ENCODE measurements at places on chromosomes 11 and 22.

DNA sequence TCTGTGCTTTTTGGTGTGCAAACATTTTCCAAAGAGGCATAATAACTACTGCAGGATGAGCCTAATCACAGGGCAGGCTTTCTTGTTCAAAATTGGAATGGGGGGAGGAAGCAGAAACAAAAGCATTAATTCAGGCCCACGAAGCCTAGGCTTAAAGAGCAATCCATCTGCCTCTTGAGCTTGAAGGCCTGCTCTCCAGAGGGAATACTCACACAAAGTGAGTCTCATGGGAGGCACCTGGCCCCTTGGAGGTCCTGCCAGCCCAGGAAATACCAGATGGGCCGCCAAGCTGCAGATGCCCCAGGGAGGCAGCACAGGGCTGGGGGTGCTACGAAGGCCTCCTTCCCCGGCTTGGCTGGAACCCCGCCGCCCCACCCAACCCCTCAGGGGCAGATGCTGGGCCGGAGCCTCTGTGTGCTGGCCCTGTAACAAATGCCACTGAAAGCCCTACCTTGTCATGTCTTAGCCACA lies 39.3 kb upstream of the COMT start:
- no peak for DNase-seq

GRCh38 chr22:44592824-44593148 lies 94.8 kb upstream of the RTL6 start:
- DNase-seq = no peak

- DNase-seq = no peak
These were observed 3.1 kb downstream of the ENDOD1 start for GRCh38 chr11:95092549-95093324.

DNA sequence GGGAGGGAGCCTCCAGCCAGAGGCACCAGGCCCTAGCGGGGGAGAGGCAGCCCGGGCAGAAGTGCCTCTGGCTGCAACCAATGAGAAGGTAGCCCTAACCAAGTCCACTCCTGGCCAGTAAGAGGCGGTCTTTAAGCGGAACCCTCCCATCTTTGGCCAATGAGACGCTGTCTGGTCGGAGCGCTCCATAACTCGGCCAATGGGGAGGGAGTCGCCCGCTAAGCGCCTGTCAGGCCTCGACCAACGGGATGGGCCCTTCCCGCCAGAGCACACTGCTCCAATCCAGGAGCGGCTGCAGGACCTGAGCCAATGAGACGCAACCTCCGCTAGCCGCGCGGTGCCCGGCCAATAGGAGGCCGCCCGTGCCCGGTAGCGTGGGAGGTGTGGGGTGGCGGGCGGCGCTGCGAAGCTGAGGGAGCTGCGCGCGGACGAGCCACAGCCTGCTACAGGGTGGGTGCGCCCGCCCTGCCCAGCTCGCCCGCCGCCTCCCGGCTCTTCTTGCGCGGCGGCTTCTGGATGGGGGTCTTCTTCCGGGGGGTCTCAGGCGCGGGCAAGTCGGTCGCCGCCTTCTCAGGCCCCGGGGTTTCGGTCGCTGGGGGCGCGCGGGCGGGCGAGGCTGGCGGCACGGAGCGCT lies 12.6 kb downstream of the SCARF2 start:
- no peak for DNase-seq

- DNase-seq = no peak
These were observed 37.6 kb upstream of the MTNR1B start for GRCh38 chr11:92931746-92932422.

DNA sequence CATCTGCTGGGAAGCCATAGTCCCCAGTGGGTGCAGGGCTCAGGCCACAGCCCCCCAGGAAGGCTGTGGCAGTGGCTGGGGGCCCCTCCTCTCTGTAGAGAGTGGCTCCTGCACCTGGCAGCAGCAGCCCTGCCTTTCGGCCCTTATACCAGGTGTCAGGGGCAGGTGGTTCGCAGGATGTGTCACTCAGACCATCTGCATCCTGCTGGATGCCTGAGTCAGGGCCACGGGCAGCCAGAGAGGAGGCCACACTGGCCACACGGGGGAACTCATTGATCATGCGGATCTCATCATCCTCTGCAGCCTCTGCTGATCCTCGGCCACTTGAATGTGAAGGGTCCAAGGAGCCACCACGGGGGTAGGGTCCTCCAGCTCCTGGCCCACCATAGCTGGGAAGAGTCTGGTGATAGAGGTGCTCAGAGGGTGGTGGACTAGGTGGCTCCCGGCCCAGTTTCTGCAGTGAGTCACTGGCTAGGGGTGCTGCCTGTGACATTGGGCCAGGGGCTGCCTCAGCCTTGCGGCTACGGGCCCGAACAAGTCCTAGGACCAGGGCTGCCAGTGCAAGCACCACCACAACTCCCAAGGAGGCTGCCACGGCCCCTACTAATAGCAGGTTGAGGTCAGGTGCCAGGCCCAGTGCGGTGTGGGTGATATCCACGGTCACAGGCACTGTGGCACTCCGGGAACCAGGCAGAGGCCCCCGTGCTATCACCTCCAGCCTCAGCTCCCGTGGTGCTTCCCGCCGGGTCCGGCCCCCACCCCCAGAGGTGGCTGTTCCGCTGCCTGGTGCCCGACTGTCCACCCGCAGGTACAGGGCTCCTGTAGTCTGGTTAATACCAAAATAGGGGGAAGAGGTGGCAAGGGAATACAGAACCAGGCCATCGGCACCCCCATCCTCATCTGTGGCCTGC lies 3.3 kb upstream of the TPP1 start:
- no peak for DNase-seq

GRCh38 chr11:131756479-131757110 lies 386.2 kb downstream of the NTM start:
- DNase-seq = no peak

- no peak for DNase-seq
These were observed 16.2 kb upstream of the MFRP start for GRCh38 chr11:119362741-119363080.

GRCh38 chr11:125637840-125638239 lies 12.9 kb downstream of the CHEK1 start:
- DNase-seq = no peak

DNA sequence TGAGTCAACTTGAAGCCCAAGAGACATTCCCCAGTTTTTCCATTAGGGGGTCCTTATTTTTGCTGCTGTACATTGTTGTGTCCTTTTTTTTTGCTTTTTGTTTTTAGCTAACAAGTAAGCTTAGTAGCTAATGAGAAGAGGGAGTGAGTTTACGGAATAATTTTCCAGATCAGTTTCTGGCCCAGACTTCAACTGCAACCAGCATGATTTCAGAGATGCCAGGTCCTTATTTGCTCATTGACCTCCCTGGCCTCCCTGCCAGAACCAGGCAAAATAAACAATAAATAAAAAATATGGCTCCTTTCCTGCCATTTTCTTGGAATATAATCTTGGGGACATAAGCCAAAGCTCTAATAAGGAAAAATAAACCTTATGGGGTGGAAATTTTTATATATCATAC lies 185.9 kb downstream of the FAT3 start:
- no peak for DNase-seq

DNA sequence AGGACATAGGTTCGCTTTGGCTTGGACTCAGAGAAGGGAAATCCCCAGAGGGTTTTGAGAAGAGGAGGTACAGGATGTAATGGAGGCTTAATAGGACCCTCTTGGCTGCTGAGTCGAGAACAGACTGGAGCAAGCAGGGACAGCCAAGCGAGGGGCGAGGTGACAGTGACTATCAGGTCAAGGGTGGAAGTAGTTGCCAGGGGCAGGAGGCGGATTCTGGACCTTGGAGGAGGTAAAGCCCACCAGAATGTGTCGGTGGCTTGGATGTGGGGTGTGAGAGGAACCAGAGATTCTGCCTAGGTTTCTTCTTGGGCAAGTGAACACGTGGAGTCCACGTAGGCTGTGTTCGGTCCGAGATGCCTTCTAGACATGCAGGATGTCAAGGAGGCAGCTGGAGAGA lies 4.4 kb downstream of the TRMT112 start:
- no peak for DNase-seq

DNA sequence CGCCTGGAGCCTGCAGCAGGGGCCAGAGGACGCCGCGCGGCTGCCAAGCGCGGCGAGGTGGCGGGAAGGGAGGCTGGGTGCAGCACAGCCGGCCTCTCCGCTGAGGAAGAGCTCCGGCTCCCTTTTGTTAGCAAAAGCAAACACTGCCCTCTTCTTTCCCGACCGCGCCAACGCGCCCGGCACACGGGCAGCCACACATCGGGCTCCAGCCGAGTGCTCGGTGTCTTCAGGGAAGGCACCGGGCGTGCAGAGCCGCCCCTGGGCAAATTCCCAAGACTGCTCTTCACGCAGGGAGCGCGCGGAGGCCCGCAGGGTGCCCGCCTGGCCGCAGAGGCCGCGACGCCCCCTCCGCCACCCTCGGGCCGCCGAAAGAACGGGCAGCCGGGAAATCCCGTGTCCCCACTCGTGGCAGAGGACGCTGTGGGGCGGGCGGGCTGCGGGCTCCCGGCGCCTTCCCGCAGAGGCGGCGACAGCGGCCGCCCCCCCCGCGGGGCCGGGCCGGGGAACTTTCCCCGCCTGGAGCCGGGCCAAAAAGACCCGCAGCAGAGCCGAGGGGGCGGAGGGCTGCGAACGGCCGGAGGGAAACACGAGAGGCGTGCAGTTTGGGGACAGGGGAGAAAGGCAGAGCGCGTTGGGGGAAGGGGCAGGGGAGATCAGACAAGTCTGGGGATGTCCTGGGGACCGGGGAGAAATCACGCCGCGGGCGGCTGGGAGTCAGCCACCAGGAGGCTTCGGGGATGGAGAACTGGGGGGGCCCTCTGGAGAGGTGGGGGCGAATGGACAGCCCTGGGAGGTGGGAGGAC lies 931 bp downstream of the CADM1 start:
- no peak for DNase-seq

DNA sequence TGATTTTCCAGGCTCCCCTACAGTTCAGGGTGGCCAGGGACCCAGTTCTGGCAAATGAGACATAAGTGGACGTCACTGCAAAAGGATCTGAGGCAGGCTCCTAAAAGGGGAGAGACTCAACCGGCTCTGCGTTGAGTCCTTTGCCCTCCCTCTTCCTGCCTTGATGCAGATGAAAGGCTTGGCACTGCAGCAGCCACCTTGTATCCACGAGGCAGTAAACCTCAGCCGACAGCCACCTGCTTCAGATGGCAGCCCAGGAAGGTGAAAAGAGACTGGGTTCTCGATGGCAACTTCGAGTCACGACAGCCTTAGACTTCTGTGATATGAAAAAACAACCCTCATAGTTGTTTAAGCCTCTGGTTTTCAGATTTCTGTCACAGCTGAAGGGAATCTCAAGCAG lies 14.7 kb upstream of the TREH start:
- DNase-seq = no peak

DNA sequence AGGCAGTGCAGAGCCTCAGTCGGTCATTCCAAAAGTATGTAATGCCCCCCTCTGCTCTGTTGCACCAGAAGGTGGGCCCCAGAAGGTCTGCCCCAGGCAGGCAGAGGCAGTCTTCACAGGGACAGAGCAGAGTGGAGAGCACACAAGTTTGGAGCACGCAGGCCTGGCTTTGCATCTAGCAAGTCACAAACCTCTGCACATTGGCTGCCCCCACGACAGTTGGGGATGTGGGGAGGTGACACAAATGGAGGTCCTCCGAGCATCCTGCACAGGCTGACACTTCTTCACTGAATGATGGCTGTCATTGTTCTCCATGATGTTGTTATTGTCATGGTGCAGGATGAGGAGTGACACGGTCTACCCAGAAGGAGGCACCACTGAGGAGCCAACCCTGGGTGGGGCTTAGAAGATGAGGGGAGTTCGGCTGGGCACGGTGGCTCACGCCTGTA lies 11.9 kb downstream of the TOM1 start:
- DNase-seq = no peak

DNA sequence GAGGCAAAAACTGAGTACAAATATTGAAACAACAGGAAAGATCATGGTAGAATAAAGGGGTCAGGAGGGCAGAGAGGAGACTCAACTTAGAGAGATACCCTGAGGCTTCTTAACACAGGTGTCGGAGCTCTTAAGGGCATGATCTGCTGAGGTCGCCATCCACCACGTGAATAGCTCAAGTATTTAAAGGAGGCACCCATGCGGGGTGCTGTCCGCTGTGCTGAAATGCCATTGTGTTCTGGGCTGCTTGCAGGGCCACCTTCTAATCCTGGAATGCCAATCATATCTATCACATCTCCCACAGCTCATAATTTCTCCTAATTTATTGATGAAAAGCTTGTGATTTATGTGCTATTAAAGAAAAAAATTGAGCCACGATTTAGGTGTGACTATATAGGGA lies 90.2 kb downstream of the SEZ6L start:
- DNase-seq = no peak

GRCh38 chr11:130886704-130887103 lies 29.6 kb downstream of the SNX19 start:
- no peak for DNase-seq

- no peak for DNase-seq
These were observed 66.8 kb downstream of the CYB5R2 start for GRCh38 chr11:7606496-7606895.

- DNase-seq = no peak
These were observed 340.8 kb upstream of the MTNR1B start for GRCh38 chr11:92628401-92629292.
